ENCODE measurements at places on chromosomes 3 and 15. TPM values are rescaled to one million over a fixed set of nuclear protein-coding genes. Genes with fewer than 3 reads are reported as not detected.

The CPEB1 gene
- total RNA-seq: 0.69 TPM

The MNS1 gene
- total RNA-seq: 2.5 TPM

The WNT7A gene
- 0.99 TPM for total RNA-seq

The LRTM1 gene
- not detected for total RNA-seq

DNA sequence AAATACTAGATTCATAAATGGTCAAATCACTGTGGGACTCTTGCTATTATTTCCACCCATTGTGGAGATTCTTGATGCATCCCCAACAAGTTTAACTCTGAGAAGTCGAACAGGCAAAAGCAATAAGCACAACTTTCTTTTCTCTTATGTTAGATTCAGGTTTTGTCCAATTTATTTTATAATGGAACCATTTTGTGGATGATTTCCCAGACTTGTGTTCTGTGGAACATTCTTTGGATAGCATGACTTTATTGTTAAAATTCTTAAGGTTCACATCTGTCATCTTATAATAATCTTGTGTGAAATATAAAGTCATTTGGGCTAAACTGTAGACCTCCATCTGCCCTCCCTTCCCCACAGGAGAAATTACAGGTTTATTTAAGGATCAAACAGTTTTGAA lies 213.7 kb downstream of the LPP start:
- no peaks in the 10 kb centered on the region for H3K27me3 ChIP-seq
- H3K4me1 ChIP-seq: peaks cover 25% of the 10 kb centered on the region
- H3K4me3 ChIP-seq: no peak overlapping the region
- H3K27ac ChIP-seq: no peak overlapping the region
- H3K36me3 ChIP-seq: no peaks in the 10 kb centered on the region

- no peak for DNase-seq
- no peaks in the 10 kb centered on the region for H3K4me1 ChIP-seq
- H3K27me3 ChIP-seq: no peaks in the 10 kb centered on the region
- no peak overlapping the region for H3K27ac ChIP-seq
- no peak overlapping the region for H3K4me3 ChIP-seq
These were observed 8.4 kb upstream of the DHX30 start for GRCh38 chr3:47794544-47794943.

The PRKAR2A gene
- total RNA-seq: 37.5 TPM

DNA sequence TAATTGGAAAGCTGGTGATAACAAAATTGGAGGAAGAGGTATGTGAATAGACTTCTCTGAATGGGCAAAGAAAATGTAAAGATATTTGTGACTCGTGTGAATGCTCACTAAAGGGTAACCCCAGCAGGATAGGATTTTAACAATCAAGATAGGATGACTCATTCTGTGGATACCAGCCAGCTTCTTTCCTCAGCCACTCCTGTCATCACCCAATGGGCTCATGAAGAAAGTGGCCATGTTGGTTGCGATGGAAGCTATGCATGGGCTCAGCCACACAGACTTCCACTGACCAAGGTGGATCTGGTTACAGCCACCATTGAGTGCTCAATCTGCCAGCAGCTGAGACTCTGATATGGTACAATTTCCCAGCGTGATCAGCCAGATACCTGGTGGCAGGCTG lies 40.9 kb downstream of the STRIT1 start:
- H3K27ac ChIP-seq: no peak overlapping the region
- H3K36me3 ChIP-seq: peaks cover 4% of the 10 kb centered on the region
- no peaks in the 10 kb centered on the region for H3K27me3 ChIP-seq
- H3K4me1 ChIP-seq: no peaks in the 10 kb centered on the region

- H3K27ac ChIP-seq: no peak overlapping the region
- no peaks in the 10 kb centered on the region for H3K27me3 ChIP-seq
- H3K36me3 ChIP-seq: peaks cover 47% of the 10 kb centered on the region
- H3K4me3 ChIP-seq: no peak overlapping the region
- DNase-seq: no peak
These were observed 2.3 kb upstream of the C3orf62 start for GRCh38 chr3:49279376-49279775.

- H3K4me1 ChIP-seq: peaks cover 58% of the 10 kb centered on the region
- peak overlapping the region; percentile 82 for H3K27ac ChIP-seq
- peaks cover 5% of the 10 kb centered on the region for H3K36me3 ChIP-seq
- no peak overlapping the region for H3K4me3 ChIP-seq
These were observed 49.1 kb upstream of the RAB6B start for GRCh38 chr3:133944641-133945380.

The MUC13 gene
- 0.16 TPM for total RNA-seq

DNA sequence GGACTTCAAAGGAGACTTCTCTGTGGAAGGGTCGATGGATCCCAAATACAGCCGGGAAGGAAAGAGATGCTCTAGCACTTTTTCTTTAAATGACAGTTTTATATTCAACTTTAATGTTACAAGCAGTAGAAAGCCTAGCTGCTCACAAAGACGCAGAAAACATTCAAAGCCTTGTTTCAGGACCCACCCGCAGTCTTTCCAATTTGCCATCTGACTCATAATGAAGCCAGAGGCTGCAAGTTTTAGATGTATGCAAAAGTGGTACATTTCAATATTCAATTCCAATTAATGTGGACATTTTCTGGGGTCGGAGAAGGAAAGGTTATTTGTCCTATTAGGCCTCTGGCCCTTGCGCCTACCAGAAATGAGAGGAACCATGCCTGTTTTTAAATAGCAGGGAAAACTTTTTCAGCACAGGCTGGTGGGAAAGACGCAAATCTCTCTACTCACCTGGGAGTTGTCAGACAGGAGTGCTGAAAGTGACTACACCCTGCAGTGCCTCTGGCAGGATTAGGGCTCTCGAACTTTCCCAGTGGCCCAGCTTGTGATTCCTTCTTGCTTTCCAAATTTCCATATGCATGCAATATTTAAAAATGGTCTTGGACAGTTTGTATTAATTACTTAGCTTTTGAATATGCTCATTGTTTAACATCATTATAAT lies 117.4 kb upstream of the MBNL1 start:
- no peak overlapping the region for H3K4me3 ChIP-seq
- no peaks in the 10 kb centered on the region for H3K27me3 ChIP-seq
- no peak for DNase-seq
- peaks cover 24% of the 10 kb centered on the region for H3K4me1 ChIP-seq
- no peaks in the 10 kb centered on the region for H3K36me3 ChIP-seq

- no peaks in the 10 kb centered on the region for H3K36me3 ChIP-seq
- no peak overlapping the region for H3K4me3 ChIP-seq
- no peaks in the 10 kb centered on the region for H3K4me1 ChIP-seq
- DNase-seq: no peak
These were observed 19.7 kb downstream of the DAPK2 start for GRCh38 chr15:64026591-64026990.

GRCh38 chr15:20340931-20341661 lies 200.5 kb downstream of the GOLGA6L6 start:
- no peaks in the 10 kb centered on the region for H3K27me3 ChIP-seq
- peak; percentile 85 for DNase-seq
- no peaks in the 10 kb centered on the region for H3K4me1 ChIP-seq

DNA sequence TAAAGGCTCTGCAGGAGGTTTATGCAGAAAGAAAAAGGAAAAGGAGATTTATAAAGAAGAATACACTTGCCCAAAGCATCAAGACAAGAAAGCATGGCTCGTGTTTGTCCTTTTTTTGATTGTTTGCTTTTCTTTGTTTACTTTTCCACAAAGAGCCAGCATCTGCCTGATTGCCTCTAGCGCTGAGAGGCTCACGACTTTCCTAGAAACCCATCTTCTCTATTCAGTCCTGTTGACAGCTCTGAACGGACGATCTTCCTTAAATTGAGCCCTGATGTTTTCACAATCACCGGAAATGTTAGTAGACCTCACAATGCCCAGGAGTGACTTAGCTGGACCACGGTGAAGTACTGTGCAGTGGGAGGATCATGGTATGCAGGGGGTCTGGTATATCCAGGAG lies 12.4 kb downstream of the GP5 start:
- H3K4me1 ChIP-seq: no peaks in the 10 kb centered on the region
- DNase-seq: no peak
- peaks cover 11% of the 10 kb centered on the region for H3K27me3 ChIP-seq
- H3K36me3 ChIP-seq: peaks cover 4% of the 10 kb centered on the region
- no peak overlapping the region for H3K27ac ChIP-seq
- H3K4me3 ChIP-seq: no peak overlapping the region

- no peak for DNase-seq
- no peaks in the 10 kb centered on the region for H3K27me3 ChIP-seq
- H3K27ac ChIP-seq: no peak overlapping the region
- peaks cover 10% of the 10 kb centered on the region for H3K36me3 ChIP-seq
- H3K4me3 ChIP-seq: no peak overlapping the region
These were observed 918.4 kb downstream of the MCTP2 start for GRCh38 chr15:95149771-95150170.

The GP5 gene
- total RNA-seq: 0.11 TPM

GRCh38 chr3:171218069-171218468 lies 191.5 kb upstream of the SLC2A2 start:
- no peaks in the 10 kb centered on the region for H3K36me3 ChIP-seq
- H3K27ac ChIP-seq: no peak overlapping the region
- H3K27me3 ChIP-seq: no peaks in the 10 kb centered on the region

- H3K27me3 ChIP-seq: no peaks in the 10 kb centered on the region
- DNase-seq: no peak
- H3K4me1 ChIP-seq: peaks cover 40% of the 10 kb centered on the region
- H3K36me3 ChIP-seq: no peaks in the 10 kb centered on the region
These were observed 328.4 kb upstream of the RARB start for GRCh38 chr3:25099666-25100065.

The MCF2L2 gene
- 3.1 TPM for total RNA-seq

The SCN5A gene
- 1.8 TPM for total RNA-seq

DNA sequence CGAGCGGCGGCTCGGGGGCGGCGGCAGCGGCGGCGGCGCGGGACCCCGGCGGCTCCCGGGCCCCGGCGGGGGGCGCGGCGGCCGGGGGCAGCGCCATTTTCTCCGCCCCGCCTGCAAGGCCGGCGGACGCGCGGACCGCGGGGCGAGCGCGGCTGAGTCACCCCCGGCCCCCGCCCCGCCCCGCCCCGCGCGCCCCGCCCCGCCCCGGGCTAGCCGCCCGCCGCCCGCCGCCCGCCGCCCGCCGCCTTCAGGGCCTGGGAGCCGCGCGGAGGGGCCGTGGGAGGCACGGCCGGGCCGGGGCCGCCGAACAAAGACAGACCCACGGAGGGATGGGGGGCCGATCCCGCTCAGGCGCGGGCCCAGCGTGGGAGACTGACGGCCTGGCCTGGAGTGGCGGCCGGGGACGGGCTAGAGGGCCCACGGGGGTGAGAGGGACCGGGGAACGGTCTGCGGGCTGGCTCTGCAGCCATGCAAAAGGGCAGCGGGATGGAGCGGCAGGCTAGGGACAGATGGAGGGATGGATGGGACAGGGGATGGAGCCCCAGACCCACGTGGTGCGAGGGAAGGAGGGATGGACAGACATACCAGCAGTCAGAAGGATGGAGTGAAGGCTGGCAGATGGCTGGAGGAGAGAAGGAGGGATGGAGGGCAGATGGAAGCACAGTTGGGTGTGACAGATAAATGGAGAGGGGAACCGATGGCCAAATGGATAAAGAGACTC lies at the start of gene EIF4E3:
EIF4E3 (minus strand) TSS at position 132 of the 721 bp plus-strand sequence; CDS start at position 97, 35 bp downstream.
- H3K4me1 ChIP-seq: peaks cover 13% of the 10 kb centered on the region
- peak within 1 kb of the TSS; percentile 21 for H3K27ac ChIP-seq
- DNase-seq: peak; percentile 44

DNA sequence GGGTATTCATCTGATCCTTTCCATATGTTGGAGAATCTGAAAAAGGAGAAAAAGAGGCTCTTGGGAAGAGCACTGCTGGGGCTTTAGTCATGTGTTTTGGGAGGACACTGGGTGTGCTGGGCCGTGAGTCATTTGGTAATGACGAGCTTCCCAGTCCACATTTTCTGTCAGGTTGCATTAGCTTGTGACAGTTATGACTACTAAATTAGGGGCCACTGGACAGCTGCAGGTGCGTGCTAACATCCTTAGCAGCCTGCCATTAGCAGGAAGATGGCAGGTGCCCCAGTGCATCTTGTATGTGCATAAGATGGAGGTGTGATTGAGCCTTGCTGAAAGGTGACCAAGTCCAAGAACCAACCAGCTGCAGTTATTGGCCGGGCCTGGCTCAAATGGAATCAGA lies 242.4 kb downstream of the RYR3 start:
- H3K4me1 ChIP-seq: no peaks in the 10 kb centered on the region
- H3K27ac ChIP-seq: no peak overlapping the region
- no peak overlapping the region for H3K4me3 ChIP-seq
- H3K36me3 ChIP-seq: no peaks in the 10 kb centered on the region

The CMTM7 gene
- total RNA-seq: 18.0 TPM

GRCh38 chr3:82261637-82262036 lies 500.2 kb upstream of the GBE1 start:
- H3K27me3 ChIP-seq: no peaks in the 10 kb centered on the region
- no peak overlapping the region for H3K4me3 ChIP-seq
- DNase-seq: no peak
- no peaks in the 10 kb centered on the region for H3K36me3 ChIP-seq

Measured in mesothelial cell of epicardium (in vitro differentiated cells).